ENCODE measurements at places on chromosomes 4 and X.

GRCh38 chrX:17844236-17844635 lies 16.9 kb downstream of the RAI2 start:
- no peak for DNase-seq

DNA sequence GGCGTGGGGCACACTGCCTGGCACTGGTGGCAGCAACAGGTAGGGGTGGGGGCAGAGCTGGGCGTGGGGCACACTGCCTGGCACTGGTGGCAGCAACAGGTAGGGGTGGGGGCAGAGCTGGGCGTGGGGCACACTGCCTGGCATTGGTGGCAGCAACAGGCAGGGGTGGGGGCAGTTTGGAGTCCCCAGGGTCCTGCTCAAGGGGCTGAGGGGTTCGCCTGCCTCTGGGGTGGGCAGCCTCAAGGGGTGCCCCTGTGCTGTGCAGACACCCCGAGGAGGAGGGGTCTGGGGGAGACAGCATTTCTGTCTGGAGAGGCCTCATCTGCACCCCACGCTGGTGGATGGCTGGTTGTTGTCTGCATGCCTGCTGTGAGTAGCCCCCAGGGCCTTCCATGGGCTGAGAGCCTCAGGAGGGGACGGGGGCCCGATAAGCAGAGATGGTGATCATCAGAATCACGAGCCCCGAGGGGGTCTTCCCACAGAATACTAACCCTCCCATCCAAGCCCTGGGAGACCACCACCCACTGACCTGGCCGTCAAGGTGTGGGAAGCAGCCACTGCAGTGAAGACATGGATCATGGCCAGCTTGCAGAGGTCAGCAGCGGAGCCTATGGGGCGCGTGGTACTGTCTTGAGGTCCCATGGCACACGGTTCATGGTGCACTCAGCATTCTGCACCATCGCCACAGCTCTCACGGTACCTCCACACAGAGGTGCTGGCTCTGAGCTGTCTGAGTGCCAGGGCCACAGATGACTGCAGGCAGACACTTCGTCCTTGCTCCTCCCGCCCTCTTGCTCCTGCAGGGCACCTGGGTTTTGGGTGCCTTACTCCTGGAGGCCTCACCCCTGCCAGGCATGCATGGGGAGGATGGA lies 21.5 kb downstream of the NAT8L start:
- DNase-seq = no peak

DNA sequence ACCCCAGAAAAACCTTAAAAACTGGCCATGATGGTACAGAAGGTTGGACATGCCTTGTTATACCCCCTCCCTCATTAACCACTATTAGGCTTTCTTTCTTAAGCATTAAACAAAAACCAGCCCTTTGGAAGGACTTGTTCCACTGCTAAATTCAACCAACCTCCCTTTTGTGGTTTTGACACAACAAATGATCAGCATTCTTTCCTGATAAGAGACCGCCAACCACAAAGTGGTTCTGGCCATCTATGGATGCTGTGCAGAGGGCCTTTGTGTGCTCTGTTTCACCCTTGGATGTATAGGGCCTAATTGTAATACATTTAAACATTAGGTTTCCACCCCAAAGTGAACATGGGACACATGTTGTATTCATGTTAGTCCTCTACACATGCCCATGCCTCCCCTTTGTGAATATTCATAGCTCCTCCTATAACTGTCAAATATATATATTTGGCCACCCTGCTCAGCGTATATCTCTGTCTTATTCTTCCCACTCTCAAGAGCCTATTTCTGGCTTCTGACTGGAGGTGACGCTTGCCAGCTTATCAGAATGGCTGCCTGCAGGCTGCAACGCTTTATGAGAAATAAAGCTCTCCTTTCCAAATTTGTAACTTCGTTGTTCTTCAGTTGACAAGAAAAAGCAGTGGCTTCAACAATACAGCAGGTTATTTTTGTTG lies 126.6 kb downstream of the NPNT start:
- DNase-seq = no peak

- no peak for DNase-seq
Measured at GRCh38 chrX:40050532-40050931, 47.2 kb downstream of the BCOR start.

DNA sequence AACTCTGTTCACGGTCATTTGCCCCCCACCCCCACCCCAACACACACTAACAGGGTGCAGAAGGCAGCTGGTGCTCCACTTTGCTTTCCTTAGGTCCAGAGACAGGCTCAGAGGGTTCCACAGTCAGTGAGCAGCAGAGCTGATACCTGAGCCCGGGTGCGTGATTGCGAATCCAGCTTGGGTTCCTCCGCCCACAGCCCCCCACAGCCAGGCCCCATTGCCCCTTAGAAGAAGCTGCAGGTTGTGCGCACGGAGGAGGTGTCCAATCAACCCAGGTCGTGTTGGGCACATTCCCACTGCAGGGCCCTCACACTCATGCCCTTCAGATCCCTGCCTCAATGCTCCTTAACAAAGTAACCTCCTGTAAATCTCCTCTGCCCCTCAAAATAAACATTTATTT lies 85.0 kb downstream of the WFS1 start:
- no peak for DNase-seq

GRCh38 chr4:105060628-105061027 lies 86.0 kb upstream of the TET2 start:
- DNase-seq = no peak

DNA sequence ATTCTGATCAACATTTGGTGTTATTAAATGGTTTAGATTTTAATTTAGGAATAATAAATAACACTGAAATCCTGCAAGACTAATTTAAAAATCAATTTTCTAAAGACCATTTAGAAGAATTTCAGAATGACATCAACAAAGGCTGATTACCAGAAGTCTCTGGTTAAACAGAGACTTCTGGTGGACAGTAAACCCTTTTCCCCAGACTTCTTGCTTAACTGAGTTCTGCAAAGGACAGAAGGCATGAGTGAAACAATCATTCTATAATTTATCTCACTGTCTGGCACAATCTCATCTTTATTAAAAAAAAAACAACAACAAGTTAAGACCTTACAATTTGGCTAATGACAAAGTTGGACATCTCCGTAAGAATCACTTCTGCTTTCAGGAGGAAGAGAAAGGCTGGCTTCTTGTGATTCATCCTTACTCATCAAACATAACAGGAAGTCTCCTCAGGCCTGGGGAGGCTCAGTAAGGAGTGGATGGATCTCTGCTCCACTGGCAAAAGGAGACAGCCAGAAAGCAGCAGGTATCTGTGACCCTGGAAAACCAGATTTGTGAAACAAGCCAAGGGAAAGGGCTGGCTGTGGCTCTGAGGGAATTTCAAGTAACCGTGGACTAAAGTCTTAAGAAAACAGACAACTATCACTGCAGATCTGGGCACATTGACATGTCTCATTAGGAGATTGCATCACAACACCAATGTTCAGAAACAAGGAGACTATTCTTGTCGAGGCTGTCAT lies 908 bp upstream of the TLR6 start:
- no peak for DNase-seq
